ENCODE measurements at places on chromosomes 3 and 15. TPM values are rescaled to one million over a fixed set of nuclear protein-coding genes. Genes with fewer than 3 reads are reported as not detected.

PLS1 gene
- 344 TPM for total RNA-seq

ZMYND10 gene
- total RNA-seq, result not detected

LRRC31 gene
- 45.7 TPM for total RNA-seq

TICRR gene
- 1.4 TPM for total RNA-seq

CAPN3 gene
- total RNA-seq, result 35.2 TPM

NECTIN3 gene
- total RNA-seq, result 28.1 TPM

FANCD2OS gene
- total RNA-seq, result not detected

GOLGA8T gene
- not detected for total RNA-seq

DNA sequence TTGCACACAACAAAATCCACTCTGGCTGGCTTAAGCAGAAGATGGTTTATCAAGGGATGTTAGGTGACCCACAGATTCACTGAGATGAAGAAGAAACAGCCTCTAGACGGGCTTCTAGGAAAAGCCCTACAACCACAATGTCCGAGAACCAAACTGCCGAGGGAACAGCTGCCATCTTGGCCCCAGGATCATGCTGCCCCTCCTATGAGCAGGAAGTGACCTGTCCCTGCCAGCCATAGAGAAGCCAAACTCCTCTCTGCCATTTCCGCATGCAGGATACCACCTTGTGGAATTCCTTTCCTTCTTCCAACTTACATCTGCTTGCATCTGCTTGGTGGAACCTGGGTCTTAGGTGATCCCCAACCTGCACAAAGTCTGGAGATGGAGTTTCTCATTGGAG lies 11.4 kb upstream of the POMGNT2 start:
- H3K4me1 ChIP-seq, result no peaks in the 10 kb centered on the region
- H3K27me3 ChIP-seq, result no peaks in the 10 kb centered on the region
- no peak for DNase-seq

GRCh38 chr3:52257911-52258310 lies 12.4 kb downstream of the PPM1M start:
- no peak for DNase-seq
- no peak overlapping the region for H3K27ac ChIP-seq
- H3K36me3 ChIP-seq, result peaks cover 71% of the 10 kb centered on the region
- no peak overlapping the region for H3K4me3 ChIP-seq

- no peak for DNase-seq
- no peak overlapping the region for H3K4me3 ChIP-seq
- H3K27ac ChIP-seq, result no peak overlapping the region
These were observed 245.1 kb upstream of the TLE3 start for GRCh38 chr15:70342554-70343548.

DNA sequence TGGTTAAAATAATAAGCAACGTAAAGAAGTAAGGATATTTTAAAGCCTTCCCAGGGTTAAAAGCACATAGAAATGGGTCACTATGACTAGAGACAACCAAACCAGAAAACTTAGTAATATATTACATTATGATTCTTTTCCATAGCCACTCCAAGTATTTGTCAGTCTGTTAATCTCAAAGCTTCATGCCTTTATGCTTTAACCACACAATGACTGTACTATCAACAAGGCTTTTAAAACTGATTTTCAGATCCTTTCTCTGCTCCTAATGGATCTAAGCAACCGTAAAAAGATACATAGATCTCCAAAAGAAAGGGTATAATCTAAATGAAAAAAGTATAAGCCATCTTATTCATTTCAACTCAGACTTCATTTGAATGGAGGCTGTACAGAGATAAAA lies 14.4 kb downstream of the SECISBP2L start:
- no peaks in the 10 kb centered on the region for H3K36me3 ChIP-seq
- DNase-seq, result no peak
- no peaks in the 10 kb centered on the region for H3K27me3 ChIP-seq
- H3K4me1 ChIP-seq, result peaks cover 13% of the 10 kb centered on the region
- no peak overlapping the region for H3K27ac ChIP-seq

DNA sequence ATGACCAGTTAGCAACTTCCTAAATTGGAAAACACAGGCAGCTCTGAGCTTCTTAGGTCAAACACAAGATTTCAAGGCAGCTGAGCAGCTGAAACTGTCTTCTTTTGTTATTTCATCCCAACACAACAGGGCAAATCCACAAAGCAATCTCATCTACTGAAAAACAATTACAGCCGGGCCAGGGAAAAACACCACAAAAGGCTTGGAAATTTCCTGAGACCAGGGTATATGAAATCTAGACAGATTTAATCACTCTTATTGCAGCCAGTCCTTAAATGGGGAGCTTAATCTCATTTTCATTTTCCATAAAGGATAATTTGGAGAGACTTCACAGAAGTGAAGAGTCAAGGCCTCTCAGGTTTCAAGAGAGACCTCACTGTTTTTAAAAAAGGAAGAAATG lies 181.8 kb downstream of the SSR3 start:
- no peak for DNase-seq
- no peaks in the 10 kb centered on the region for H3K4me1 ChIP-seq
- H3K4me3 ChIP-seq, result no peak overlapping the region
- H3K27me3 ChIP-seq, result no peaks in the 10 kb centered on the region

GRCh38 chr3:81433675-81434074 lies 327.8 kb downstream of the GBE1 start:
- H3K27me3 ChIP-seq, result no peaks in the 10 kb centered on the region
- no peak for DNase-seq
- H3K27ac ChIP-seq, result no peak overlapping the region
- no peaks in the 10 kb centered on the region for H3K4me1 ChIP-seq
- no peaks in the 10 kb centered on the region for H3K36me3 ChIP-seq
- no peak overlapping the region for H3K4me3 ChIP-seq

All from transverse colon (tissue), 4 donors.